Mucosa of gallbladder (tissue), 1 donor: ENCODE measurements at places on chromosomes 3 and 15. TPM values are rescaled to one million over a fixed set of nuclear protein-coding genes. Genes with fewer than 3 reads are reported as not detected.

DNA sequence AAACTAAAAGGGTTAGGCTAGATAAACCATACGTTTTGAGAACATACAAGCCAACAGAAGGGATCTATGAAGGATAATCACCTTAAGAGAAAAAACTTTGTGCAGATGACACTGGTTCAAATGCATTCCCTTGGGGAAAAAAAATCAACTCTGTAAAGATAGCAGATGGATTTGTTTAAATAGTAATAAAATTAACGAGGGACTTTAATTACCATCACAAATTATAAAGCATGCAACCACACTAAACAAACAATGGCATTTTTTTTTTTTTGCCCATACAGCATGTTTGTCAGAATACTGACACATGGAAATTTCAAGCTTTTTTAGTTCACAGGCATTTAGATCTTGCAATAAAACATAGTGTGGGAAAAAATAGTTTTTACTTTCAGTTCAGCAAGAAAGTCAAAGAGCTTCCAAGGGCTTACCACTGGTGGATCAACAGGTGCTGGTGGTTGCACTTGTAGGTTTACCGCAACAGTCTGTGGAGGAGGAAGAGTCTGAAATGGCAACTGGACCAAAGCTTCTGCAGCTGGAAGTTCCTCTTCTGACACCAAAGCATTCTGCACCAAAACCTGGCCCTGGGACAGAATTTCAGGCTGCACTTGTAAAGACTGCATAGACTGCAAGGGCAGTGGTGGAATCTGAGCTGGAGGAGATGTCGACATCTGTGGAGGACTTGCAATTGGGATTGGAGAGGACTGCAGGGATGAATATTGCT, 53.1 kb downstream of the PHC3 start:
- no peak for DNase-seq

DNA sequence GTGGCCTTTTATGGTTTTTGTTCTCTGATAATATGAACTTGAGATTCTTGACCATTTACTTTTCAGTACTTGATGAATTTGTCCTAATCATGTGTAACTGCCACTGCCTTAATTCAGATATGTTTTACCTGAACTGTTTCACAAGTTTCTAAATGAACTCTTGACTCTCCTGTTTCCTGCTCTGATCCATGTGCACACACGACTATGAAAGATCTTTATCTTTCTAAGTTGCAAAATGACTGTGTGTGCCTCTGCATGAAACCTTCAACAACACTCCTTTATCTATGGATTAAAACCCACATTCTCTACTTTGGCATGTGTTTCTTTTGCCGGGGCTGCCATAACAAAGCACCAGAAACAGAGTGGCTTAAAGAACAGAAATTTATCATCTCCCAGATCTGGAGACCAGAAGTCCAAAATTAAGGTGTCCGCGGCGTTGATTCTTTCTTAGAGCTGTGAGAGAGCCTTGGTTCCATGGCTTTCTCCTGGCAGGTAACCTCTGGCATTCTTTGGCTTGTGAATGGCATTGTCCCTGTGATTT, 275.0 kb downstream of the ADAMTSL3 start:
- no peak for DNase-seq

- DNase-seq = no peak
Observed at GRCh38 chr3:197407053-197407452, 108.6 kb upstream of the DLG1 start.

DNA sequence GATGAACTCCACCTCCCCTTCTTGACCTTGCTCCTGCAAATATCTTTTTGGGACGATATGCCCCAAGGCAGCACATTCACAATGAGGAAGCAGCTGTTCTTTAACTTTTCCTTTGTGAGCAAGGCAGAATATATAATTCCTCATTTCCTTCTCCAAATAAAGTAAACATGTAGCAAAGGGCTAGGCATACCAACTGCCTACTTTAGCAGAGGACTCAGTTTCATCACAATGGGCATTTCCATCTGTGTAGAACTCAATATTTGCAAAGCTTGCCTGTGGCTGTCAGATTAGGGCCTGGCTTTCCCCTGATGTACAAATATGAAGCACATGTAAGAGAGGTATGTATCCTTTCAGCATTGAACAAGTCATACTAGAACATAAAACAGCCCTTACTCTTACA, 366.9 kb downstream of the RSL24D1 start:
- no peak for DNase-seq

DNA sequence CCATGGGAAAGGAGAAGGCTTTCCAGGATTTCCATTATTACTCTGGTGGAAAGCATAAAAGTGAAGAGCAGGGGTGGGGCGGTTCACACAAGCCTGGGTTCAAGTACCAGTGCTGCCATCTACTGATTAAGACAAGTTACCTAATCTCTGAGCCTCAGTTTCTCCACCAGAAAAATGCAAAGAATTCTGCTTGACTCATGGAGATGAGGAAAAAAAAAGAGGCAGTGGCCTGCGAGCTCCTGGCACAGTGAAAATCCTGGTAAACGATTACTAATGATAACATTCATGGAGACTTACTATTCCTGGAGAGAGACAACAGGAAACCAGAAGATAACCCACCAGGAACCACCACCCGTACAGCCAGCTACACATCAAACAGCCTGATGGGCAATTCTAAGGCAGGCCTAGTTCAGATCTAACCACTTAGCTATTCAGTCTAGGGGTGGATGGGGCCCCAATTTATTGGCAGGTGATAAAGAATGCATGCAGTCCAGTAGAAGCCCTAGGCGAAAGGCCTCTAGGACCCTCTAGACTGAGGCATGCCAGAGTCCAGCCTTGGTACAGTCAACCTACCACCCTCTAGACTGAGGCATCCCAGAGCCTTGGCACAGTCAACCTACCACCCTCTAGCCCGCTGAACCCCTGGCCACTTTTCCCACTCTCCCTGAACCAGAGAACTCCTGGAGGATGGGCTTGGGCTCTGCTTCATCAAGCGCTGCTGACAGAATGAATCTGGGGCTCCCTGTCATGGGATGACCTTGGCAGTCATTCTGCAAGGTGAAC, 2.5 kb downstream of the AMOTL2 start:
- no peak for DNase-seq

DNA sequence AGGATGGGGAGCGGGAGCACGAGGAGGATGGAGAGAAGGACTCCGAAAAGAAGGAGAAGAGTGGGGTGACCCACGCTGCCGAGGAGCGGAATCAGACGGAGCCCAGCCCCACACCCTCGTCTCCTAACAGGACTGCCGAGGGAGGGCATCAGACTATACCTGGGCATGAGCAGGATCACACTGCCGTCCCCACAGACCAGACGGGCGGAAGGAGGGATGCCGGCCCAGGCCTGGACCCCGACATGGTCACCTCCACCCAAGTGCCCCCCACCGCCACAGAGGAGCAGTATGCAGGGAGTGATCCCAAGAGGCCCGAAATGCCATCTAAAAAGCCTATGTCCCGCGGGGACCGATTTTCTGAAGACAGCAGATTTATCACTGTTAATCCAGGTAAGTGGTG, 169.8 kb downstream of the FEZF2 start:
- DNase-seq = no peak

GRCh38 chr15:32781781-32782180, 64.0 kb downstream of the GREM1 start:
- DNase-seq = no peak

DNA sequence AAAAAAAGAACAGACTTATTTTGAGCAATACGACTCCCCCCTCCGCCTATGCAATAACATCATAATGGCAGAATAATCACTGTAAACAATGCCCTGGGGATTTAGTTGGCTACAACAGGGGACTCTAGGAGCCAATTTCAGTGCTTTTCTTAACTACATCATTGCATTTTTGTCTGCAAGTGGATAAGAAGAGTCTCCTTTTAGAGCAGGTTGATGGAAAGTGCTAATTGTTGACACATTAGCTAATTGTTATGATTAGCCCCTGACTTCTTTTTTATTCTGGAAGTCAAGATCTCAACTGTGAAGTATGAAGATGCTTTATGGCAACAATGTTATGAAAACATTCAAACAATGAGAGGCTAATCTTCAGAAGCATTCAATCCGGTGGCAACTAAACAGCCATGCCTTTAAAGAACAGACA, 121.2 kb downstream of the MECOM start:
- no peak for DNase-seq

GRCh38 chr15:83053151-83053550, 13.9 kb downstream of the BTBD1 start:
- no peak for DNase-seq

DNA sequence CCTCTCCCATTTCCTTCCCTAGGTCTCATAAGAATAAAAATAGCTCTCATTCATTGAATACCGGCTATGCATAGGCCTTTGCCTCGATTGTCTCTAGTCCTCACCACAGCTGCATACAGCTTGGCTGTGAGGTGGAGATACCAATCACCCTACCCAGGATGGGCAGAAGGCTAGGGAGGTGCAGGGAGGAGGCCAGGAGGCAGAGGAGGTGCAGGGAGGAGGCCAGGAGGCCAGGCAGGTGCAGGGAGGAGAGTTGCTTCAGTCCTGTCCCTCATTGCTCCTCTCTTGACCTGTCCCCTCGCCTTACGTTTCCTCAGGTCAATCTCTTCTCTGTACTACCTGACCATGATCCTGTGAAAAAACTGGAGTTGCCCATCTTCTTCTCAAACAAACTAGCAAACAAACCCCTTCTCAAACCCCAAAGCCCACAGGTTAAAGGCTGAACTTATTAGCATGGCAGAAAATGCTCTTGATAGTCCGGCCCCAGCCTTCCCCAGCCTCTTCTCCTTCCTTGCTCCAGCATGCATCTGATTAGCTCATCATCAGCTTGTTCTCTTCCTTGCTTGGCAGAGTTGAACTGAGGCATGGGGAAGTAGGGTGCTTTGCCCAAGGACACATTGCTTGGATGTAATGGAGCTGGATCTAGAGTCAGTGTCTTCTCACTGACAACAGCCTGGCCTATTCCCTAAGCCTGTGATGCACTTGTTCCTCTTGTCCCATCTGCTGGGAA, 15.8 kb downstream of the PODXL2 start:
- no peak for DNase-seq

GRCh38 chr15:33440900-33441299, 130.1 kb downstream of the RYR3 start:
- DNase-seq = no peak

DNA sequence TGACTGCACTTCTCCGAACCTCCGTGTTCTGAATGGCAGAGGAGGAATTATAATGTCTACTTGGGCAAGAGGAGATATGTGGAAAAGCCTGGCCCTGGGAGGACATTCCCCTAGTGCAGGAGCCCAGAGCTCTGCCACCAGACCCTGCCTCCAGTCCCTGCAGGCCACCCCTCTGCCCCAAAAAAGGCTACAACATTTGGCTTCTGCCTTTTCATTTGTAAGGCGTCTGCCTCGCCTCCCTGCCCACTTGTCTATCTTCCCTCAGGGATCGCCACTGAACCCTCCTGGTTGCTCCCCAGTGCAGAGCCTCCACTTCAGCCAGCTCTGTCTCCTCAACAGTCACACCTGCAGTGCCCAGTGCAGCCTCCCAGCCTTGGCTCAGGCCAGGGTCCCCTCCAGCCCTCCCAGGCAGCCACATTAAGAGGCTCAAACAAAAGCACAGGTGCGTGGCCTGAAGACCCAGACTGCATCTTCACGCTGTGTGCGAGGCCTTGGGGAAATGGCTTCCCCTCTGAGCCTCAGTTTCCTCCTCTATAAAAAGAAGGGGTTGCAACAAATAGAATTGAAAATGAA, 125.9 kb upstream of the SMAD3 start:
- no peak for DNase-seq

DNA sequence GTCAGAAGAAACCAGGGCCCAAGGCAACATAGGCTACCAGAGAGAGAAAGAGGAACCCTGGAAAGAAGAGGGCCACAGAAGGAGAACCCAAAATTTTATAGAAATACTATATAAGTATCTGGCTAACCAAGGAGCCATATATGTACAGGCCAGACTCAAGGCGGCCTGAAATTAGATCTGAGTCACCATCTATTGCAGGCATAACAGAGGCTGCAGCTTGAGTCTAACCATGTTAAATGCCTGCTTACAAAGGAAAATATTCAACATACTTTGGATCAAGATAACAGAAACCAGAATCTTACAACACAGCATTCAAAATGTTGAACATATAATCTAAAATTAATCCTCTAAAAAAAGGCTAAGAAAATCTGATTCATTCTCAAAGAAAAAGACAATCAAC, 23.1 kb downstream of the IGSF11 start:
- no peak for DNase-seq

- no peak for DNase-seq
Observed at GRCh38 chr15:69398491-69398891, 15.7 kb upstream of the KIF23 start.

- no peak for DNase-seq
Observed at GRCh38 chr3:118110211-118110610, 924.4 kb downstream of the IGSF11 start.

DNA sequence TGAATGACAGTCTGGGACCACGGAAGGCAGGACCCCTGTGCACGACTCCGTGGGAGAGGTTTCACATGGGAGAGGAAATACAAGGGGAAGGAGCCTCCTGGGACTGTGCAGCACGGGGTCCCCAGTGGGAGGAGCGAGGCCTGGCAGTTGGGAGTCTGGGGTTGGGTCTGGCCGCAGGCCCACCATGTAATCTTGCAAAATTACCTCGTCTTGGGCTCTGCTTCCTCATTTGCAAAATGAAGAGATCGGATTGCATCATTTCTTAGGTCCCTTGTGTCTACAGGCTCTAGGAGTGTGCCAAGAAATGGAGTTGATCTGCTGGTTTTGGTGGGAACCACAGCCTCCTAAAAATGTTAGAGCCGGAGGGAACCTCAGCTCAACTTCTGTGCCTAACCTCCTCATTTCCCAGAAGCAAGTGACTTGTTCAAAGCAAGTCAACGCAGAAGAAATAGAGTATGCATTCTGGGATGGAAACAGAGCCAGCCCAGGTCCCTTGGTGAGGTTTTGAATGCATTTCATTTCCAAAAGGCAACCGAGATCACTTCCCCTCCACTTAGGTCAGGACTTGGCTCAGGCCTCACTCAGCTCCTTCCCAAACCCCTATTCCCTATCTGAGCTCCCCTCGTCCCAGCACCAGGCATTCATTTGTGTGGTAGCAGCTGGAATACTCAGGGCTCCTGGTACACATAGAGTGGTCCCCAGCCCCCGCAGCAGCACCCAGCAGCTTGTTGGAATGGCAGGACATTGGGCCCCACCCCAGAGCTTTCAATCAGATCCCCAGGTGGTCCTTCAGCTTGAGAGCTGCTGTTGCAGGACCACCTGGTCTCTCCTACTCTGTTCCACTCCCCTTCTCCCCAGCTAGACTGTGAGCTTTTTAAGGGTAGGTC, 267.7 kb downstream of the XXYLT1 start:
- DNase-seq = peak; percentile 7

Gene FAM107A
- 6.4 TPM for total RNA-seq

Gene PHLDB2
- 36.4 TPM for total RNA-seq

Gene GOLGA6L10
- 1.6 TPM for total RNA-seq

Gene CYP1A2
- total RNA-seq = 0.14 TPM

Gene MFSD1
- total RNA-seq = 53.1 TPM

Gene TTC23
- total RNA-seq = 29.7 TPM
